ENCODE measurements at places on chromosomes 1 and 21.

DNA sequence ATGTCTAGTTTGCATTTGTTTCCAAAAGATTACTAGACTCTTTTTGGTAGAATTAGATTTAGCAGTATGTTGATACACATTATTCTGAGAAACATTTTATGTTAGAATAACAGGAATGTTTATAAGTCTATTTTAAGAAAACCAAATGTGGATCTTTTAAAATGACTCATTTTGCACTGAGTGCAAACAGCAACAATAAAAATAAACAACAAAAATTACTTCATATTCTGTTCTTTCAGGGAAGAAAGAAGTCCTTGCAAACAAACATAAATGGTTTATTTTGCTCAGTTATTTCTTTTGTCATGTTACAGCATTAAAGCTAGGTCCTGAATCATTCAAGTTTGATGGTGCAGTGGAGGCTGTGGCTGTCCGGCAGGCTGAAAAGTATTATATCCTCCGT lies 106.8 kb upstream of the TENT5C start:
- no peak for DNase-seq

GRCh38 chr1:200165493-200166220 lies 138.1 kb downstream of the NR5A2 start:
- DNase-seq, result no peak

GRCh38 chr21:29237110-29238052 lies 61.3 kb upstream of the BACH1 start:
- DNase-seq, result no peak

- DNase-seq, result no peak
Observed at GRCh38 chr1:155018617-155019348, 14.8 kb downstream of the DCST2 start.

DNA sequence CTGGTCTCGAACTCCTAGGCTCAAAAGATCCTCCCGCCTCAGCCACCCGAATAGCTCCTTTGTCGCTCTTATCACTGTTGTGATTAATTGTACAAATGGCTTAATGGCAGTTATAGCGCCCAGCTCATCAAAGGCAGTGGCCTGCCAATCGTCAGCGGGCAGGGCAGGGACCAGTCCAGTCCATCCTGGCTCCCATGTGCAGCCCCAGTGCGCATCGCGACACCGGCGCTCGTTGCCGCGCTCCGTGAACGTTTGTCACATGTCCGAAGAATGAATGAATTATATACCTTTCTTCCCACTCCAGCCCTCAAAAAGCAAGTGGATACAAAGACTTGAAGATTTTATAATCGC lies 18.4 kb downstream of the MTX1 start:
- DNase-seq, result no peak

- DNase-seq, result no peak
Observed at GRCh38 chr1:202561726-202562443, 148.4 kb downstream of the SYT2 start.

- no peak for DNase-seq
Observed at GRCh38 chr21:34536820-34537219, 24.8 kb upstream of the KCNE1 start.

- no peak for DNase-seq
Observed at GRCh38 chr1:70517444-70517843, 106.4 kb downstream of the CTH start.

Data from activated CD4-positive, CD25-positive, alpha-beta regulatory T cell (primary cell).